ENCODE measurements at places on chromosomes 16 and 17. TPM values are rescaled to one million over a fixed set of nuclear protein-coding genes. Genes with fewer than 3 reads are reported as not detected.
A peak's percentile ranks its signal among the peaks of the same experiment; 100 is the strongest.

Gene MAPT
- 2.6 TPM for total RNA-seq

Gene SOX15
- 3.6 TPM for total RNA-seq

Gene NLRC3
- 0.90 TPM for total RNA-seq

Gene RAMP2
- 32.6 TPM for total RNA-seq

Gene ASIC2
- 0.39 TPM for total RNA-seq

Gene SLC2A4
- total RNA-seq = 5.2 TPM

Gene TNK1
- 2.4 TPM for total RNA-seq

Gene SOX8
- total RNA-seq = 64.3 TPM

Gene KRT14
- total RNA-seq = 24.0 TPM

Gene CCL5
- total RNA-seq = 3.8 TPM

DNA sequence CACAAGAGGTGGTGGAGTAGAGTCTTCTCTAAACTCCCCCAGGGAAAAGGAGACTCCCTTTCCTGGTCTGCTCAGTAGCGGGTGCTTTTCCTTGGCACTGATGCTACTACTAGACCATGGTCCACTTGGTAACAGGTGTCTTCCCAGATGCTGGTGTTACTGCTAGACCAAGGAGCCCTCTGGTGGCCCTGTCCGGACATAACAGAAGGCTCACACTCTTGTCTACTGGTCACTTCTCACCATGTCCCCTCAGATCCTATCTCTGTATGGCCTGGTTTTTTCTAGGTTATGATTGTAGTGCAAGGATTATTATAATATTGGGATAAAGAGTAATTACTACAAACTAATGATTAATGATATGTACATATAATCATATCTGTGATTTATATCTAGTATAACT is 49.7 kb upstream of the ARL4D start:
- DNase-seq = no peak

- no peak for DNase-seq
Observed at GRCh38 chr16:21101631-21102420, 48.8 kb downstream of the DNAH3 start.

DNA sequence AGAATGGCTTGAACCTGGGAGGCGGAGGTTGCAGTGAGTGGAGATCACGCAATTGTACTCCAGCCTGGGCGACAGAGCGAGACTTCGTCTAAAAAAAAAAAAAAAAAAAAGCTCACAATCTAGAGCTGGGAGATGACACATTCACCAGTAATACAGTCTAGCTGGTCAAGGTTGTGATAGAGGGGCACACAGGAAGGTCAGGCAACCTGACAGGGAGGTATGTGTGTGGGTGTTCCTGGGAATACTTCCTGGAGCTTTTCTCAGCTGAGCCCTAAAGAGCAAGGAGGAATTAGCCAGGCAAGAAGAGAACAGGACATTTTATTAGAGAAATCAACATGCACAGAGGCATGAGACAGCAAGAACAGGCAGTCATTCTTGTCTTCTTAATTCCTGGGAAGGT is 216.7 kb downstream of the SHISA9 start:
- DNase-seq = no peak

DNA sequence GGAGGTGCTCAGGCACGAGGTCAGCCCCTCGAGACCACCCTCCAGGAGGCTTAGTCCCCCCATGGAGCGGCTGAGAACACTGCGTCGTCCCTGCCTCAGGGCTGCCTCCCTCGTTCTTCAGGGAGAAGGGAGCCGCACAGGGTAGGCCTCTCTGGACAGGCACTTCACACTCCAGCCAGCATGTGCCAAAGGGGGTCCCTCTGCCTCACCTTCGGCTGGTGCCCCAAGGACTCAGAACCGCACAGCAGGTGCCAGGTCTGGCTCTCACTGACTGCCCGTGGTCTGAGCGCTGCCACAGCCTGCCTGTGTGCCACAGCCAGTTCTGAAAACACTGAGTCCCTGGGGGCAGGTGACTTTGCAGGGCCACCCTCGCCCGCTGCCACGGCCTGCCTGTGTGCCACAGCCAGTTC is 7.1 kb downstream of the P2RX5 start:
- no peak for DNase-seq

DNA sequence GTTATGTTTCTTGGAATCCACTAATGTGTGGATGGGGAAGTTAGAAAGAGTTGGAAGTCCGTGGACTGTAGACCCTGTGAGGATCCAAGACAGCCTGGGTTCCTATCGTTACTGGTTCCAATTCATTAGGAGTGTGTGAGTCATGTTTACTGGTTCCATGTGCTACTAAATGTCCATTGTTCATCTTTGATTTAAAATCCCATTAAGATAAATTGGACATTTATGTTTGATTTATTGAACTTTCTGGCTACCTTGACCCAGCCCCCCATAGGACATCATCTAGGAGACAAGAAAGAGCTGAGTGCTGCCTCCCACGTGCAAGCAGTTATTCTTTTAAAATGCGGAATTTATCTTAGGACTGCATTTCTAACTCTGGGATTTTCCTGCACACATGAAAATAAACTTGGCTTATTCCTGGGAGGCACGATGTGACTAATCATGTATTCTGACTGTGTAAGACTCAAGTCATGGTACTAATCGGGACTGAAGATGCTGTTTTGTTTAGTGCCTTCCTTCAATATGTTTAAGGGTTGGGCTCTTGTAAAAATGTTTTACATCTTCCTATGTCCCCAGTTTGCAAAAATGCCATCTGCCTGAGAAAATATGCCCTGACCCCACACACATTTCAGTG is 53.4 kb downstream of the RGS9 start:
- no peak for DNase-seq

DNA sequence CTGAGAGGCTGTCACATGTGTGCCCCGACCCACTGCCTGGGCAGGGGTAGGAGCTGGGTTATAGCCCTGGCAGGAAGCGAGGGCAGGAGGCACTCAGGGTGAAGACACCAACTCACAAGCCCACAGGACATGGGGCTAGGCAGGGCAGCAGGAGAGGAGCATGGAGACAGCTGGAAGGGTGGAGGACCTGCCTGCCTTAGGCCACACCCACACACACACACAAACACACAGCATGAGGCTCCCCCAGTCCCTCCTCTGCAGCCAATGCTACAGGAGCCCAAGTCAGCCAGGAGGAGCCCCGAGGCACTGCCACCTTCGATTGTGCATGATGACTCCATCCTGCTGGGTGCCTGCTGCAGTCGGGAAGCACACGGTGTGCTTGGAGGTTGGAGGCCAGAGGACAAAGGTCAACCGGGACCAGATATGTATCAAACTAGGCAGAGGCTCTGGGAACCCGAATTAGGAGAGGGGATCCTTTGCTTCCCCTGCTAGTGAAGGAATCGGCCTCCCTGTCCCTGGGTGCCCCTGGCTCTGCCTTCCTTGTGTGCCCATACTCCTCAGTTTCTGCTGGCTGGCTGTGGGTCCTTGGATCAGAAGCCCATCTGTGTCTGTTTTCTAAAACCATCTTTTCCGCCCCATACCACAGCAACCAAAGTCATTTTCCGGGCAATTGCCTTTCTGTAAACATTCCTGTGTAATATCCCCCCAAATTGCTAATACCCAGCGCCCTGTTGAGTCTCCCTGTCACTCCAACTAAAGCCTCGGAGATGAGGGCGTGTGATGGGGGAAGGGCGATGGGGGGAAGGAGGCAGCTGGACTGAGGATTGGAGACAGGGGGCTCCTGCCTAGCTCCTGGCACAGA is 20.5 kb downstream of the SRCIN1 start:
- DNase-seq = no peak

DNA sequence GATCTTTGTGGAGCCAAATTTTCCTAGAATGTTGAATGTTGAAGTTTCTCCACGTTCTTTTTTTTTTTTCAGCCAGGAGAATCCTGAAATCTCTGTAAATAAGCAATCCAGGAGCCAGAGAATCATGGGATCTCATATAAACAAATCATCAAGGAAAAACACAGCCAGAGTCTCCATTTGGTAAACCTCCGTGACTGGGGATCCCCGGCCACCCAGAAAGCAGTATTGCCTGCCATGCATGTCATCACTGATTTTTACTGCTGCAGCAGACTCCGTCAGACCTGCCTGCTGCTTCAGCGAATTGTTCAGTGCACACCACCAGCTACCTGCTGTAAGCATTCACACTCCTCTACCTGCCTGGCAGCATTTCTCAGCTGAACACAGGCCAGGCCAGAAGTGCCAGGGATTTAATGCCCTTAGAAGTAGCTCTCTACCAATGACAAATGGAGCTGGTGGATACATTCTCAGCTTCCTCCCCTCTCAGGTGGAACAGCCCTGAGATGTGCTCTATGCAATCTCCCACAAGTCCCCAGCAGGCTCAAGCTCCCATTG is 158.6 kb downstream of the CYLD start:
- no peak for DNase-seq

GRCh38 chr16:71883168-71883848 is 674 bp downstream of the ZNF821 start:
- peak; percentile 17 for DNase-seq

GRCh38 chr16:74079232-74079586 is 217.4 kb upstream of the PSMD7 start:
- DNase-seq = no peak

DNA sequence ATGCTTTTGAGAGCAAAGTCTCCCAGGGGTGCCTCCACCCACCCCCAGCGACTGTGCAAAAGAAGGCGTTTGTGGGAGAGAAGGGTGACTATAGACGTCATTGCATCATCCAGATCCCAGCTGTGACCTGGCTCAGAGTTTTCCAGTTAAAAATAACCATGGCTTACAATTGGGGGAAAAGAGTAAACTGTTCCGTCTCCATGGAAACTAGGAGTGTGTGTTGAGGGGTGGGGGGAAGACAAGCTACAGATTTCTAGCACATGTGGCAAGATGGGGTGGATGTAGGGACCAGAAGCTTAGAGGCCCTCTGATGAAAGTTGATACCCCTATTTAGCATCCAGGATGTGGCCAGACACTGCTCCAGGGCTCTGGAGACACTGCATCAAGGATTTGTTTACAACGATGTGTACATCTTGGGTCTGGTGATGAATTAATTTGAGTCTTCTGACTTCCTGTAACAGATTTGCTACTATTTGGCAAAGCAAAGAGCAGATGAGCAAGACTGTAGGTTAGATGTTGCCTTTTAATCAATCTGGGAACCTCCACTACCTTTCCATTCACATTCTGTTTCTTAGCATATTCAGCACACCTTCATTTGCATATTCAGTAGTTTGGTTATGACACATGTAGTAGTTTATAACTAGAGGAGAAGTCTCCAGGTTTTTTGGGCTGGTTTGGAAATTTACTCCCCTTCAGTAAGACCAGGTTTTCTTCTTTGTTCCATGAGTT is 6.2 kb upstream of the DUSP14 start:
- DNase-seq = no peak

GRCh38 chr16:11101283-11101682 is 154.7 kb downstream of the SOCS1 start:
- no peak for DNase-seq

DNA sequence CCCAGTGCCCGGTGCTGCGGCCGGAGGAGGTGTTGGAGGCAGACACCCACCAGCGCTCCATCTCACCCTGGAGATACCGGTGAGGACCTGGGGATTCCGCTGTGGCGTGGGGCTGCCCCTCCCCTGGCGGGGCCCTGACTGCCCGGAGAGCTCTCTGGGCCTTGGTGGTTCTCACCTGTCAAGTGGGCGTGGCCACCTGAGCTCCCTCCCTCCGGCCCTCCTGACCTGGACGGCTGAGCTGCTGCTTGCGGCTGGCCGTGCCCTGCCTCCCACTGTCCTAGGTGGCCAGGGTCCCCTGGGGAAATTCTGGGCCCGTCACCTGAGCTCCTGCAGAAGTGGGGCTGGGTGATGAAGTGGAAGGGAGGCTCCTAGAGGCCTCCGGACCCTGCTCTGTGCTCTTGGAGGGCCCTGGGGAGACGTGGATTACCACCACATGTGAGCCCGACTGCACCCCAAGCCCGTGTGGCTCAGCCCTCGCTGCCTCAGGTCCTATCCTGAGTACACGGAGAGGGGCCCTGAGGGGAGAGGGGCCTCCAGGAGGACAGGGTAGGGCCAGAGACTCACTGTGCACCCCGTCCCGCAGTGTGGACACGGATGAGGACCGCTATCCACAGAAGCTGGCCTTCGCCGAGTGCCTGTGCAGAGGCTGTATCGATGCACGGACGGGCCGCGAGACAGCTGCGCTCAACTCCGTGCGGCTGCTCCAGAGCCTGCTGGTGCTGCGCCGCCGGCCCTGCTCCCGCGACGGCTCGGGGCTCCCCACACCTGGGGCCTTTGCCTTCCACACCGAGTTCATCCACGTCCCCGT is 1.1 kb downstream of the IL17C start:
- DNase-seq = no peak

DNA sequence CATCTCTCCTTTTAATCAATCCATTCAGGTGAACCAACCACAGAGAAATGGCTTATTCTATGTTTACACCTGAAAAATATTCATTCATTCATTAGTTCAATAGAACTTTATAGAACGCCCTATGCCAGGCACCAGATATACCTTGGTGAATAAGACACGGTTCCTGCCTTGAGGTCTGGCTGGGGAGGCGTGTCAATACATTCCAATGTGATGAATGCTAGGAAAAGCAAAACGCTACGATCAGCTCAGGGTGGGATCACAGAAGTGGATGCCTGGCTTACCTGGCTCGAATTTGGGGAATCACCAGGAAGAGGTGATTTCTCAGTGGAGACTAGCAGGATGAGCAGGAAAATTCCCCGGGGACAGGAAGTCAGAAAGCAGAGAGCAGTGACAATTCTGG is 17.5 kb upstream of the WFIKKN2 start:
- no peak for DNase-seq

GRCh38 chr16:48507886-48508285 is 102.1 kb downstream of the N4BP1 start:
- no peak for DNase-seq

- DNase-seq = no peak
Observed at GRCh38 chr17:21184570-21184969, 29.4 kb downstream of the TMEM11 start.

DNA sequence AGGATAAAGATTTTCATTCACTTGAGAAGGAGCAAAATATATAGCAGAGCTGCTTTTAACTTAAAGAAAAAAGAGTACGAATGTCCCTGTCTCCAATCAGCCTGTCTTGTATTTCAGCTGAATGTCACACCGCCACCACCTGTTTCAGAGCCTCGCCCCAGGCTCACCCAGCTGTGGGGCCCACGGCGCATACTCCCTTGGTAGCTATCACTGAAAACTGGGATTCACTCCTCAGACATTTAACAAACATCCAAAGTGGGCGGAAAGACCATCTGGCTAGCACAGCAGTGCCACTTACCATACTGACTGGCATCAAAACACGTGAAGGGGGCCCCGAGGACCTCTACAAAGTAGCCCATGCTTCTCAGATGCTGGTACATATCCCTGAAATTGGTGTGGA is 25.4 kb upstream of the SLC38A8 start:
- no peak for DNase-seq

DNA sequence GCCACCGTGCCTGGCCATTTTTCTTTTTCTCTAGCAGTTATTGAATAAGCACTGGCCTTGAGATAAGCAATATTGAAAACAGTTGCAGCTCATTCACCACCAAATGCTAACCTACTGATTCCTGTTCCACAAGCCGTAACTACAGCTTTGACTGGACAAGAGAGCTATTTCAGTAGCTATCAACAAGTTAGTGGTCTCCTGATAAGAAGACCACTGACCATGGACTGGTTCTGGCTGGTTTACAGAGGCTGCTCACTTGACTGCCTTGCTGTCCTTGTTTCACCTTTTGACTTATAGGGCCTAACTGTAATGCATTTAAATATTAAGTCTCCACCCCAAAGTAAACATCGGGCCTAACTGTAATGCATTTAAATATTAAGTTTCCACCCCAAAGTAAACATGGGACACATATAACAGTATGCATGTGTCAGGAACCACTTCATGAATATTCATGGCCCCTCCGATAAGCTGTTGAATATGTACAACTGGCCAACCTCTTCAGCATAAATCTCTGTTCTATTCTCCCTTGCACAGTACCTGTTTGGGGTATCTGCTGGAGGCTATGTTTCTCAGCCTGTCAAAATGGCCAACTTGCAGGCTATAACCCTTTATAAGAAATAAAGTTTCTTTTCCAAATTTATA is 94.1 kb downstream of the USP32 start:
- DNase-seq = no peak

- DNase-seq = no peak
Observed at GRCh38 chr17:47180337-47180736, 8.8 kb downstream of the CDC27 start.

Data from tibial nerve (tissue), 4 donors.